Activated CD4-positive, CD25-positive, alpha-beta regulatory T cell (primary cell): ENCODE measurements at places on chromosomes 1 and 21.

DNA sequence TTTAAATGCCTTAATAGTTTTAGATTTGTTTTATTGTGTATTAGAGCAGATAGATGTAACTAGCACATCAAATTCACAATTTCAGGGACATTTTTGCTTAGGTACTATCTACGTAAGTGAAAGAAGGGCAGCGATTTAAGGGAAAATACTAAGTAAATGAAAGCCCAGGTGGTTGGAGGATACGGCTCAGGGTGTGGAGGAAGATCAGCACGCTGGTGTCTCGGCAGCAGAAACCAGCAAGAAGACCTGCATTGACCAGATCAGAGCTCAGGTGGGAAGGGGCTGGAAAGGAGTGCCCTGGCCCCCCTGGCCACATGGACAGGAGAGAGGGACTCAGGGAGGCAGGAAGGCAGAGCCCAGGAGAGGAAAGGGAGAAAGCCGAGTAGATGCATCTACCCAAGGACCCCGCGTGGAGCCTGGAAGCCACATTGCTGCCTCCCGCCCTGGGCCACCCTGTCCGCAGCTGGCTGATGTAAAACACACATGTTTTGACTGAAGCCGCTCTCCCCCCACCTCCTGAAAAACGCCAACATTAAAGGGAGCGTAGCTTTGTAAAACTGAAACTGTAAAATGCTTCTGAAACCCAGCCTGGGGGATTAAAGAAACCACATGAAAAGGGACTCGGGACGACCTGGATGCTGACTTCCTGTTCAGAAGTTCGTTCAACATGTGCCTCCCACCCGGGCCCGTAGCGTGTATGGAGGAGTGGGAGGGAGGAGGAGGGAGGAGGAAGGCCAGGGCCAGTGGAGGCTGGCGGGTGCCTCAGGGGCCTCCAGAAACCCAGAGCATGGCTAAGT, 72.6 kb upstream of the TARDBP start:
- DNase-seq, result peak; percentile 10

DNA sequence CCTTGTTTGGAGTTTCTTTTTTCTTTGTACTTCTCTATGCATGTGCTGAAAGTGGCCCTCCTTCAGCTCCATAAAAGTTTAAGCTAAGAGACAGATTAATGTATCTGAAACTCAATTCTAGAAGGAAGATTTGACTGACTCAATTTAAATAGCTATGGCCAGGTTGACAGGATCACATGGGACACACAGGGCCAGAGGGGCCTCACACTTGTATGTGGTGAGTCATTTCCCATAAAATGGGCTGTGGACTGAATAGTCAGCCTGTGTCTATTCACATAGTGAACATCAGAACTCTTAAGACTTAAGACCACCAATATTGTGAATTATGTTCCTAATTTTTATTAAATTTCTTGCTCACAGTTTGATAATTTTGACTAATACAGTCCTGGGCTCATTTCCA, 45.7 kb upstream of the DEPDC1 start:
- no peak for DNase-seq

DNA sequence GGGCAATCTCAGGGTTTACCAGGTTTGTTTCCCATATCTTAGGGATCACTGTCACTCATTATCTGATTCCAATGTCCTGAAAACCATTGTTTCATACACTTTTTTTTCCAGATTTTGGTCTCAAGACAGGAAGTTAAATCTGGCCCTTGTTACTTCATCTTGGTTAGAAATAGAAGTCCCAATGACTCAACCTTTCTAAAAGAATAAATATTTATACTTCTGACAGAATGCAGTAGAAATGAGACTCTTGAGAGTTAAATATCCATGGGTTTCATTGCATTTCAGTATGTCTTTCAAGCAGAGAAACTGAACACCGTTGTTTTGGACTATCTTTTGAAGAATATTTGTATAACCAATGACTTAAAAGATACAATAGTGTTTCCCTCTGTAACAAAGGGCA, 19.8 kb upstream of the VCAM1 start:
- DNase-seq, result no peak

- DNase-seq, result no peak
Observed at GRCh38 chr1:214012418-214012817, 24.6 kb downstream of the PROX1 start.

- no peak for DNase-seq
Observed at GRCh38 chr1:232962761-232963745, 12.6 kb downstream of the NTPCR start.

DNA sequence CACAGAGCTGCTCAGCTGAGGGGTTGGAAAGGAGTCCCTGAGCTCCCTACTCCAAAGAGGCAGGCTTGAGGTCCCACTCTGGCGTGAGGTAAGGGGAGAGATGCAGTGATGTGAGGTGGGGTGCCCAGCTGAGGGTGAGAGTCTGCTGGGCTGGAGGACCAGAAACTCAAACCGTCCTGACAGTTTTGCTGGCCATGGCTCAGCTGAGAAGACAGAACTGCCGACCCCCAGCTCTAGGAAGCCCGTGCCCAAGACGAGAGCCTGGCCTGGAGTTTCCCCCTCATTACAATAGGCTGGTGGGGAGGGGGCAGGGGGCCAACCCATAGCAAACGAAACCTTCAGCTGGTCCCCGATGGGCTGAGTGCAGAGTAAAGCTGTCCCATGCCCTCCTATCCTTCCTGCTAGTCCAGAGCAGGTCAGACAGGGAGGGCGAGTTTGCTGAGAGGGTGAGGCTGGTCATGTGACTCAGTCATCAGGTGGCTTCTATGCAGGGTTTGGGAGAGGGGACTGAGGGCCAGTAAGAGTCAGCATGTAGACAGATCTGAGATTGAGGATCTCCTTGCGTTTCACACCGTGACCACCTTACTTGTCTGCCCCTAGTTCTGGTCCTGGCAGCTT, 129.3 kb downstream of the PRDM2 start:
- DNase-seq, result no peak

- DNase-seq, result no peak
Observed at GRCh38 chr21:42038826-42039425, 28.8 kb upstream of the ZBTB21 start.

GRCh38 chr21:29893687-29894086, 46.1 kb downstream of the GRIK1 start:
- no peak for DNase-seq

DNA sequence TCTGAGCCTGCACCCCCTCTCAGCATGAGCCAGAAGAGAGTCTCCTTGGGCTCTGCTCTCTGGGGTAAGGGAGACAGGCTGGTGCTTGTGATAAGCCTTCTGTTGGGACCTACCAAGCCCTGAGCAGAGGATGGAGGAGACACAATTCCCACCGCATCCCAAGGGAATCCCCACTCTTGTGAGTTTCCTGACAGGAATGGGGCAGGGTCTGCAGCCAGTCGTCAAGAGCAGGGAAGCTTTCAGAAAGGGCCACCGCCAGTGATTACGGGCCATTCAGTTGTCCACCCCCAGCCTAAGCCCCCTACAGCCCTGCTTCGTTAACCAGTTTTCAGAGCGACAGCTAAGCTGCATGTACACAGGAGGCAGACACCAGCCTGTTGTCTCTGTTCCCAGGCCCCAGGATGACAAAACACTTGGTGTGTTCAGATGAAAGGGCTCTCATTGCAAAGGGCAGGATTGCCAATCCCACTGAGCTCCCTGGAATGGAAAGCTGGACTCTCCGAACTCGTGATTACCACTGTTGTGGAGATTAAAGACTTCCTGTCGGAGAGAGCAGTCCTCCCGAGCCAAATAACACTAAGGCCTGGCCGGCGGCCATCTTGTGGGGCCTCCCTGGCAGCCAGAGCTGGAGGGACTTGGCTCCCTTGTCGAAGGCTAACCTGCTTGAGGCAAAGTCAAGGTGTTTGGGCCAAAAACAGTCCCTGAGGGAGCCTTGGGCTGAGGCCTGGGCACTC, 37.4 kb upstream of the SLC30A1 start:
- DNase-seq, result no peak

DNA sequence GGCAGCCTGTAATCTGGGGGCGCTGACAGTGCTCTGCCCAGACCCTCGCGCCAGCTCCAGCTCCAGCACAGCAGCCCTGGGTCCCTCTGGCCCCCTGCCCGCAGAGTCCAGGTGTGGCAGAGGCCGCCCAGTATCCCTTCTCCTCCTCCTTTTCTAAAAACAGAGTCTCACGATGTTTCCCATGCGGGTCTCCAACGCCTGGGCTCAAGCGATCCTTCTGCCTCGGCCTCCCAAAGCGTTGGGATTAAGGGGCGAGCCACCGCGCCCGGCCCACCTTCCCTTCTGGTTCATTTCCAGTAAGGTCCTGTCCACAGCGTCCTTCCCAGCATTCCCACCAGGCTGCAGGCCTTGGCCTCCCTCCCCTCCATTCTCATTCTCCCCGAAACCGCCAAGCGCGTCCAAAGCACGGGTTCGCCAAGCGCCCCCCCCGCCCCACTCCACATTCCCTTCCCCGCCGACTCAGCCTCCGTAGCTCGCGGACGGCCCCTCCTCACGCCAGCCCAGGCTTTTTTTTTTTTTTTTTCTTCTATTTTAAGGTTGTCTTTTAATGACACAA, 2.0 kb upstream of the PCBP3 start:
- no peak for DNase-seq
